ENCODE measurements at places on chromosomes 4 and X.

DNA sequence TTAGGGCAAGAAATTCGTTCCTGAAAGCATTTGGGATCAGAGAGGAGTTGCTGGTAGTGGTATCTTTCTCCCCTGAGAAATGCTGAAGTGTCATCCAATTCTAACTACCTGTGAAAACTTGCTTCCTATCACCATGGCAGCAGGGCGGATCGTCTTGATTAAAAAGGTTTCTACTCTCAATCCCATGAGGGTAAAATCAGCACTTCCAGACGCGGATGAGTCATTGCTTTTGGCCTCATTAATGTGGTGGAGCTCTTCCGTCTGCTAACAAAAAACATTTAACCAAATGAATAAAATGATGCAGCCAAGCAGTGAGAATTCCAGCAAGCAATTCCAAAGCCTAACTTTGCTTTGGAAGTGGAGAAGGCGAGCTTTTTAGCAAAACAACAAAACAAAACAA lies 325.6 kb downstream of the CAMK2D start:
- peak; percentile 50 for DNase-seq

DNA sequence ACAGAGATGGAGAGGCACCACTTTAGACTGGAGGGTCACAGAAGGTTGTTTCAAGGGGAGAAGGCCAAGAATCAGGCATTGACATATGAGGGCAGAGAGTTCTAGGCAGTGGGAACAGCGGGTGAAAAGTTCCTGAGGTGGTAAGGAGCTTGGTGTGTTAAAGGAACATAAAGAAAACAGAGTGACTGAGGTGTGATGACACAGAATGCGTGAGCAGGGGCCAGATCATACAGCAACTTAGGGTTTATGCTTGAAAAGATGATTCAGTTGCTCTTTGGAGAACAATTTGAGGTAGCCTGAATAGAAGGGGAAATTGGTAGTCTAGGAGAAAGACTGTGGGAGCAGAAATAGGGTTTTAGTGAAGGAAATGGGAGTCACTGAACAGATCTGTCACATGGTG lies 179.2 kb downstream of the AMELX start:
- DNase-seq: no peak

- peak; percentile 33 for DNase-seq
Observed at GRCh38 chrX:3651277-3651676, 62.2 kb downstream of the PRKX start.

DNA sequence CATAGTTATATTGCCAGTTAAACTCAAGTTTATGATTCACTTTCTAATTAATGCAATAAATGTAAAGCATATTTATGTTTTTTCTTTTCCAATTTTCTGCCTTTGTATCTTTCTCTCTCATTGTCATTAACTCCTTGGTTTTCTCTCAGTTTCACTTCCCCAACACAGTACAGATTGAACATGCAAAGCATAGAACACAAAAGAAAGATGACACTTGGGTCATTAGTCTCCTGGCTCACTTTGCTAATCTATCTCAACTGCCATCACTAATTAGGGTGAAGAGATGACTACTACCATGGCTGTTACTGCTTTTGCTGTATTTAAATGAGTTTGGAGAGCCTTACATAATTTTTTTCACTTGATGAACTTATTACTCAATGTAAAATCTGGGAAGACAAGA lies 12.3 kb upstream of the NAA11 start:
- DNase-seq: no peak

DNA sequence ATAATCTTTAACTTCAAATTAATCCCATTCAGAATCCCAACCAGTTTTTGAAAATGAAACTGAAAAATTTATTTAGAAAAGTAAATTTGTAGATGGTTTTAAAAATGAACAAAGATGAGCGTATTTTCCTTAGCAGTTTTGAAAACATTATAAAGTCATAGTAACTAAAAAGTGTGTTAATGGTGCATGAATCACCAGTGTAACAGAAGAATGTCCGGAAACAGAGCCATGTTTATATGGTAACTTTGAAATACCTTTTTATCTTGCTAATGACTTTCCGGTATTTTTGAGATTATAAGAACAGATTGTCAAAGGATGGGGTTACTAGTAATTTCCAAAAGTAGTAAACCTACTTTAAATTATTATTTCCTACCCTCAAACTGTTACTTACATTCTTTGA lies 145.9 kb downstream of the IRS4 start:
- DNase-seq: no peak

DNA sequence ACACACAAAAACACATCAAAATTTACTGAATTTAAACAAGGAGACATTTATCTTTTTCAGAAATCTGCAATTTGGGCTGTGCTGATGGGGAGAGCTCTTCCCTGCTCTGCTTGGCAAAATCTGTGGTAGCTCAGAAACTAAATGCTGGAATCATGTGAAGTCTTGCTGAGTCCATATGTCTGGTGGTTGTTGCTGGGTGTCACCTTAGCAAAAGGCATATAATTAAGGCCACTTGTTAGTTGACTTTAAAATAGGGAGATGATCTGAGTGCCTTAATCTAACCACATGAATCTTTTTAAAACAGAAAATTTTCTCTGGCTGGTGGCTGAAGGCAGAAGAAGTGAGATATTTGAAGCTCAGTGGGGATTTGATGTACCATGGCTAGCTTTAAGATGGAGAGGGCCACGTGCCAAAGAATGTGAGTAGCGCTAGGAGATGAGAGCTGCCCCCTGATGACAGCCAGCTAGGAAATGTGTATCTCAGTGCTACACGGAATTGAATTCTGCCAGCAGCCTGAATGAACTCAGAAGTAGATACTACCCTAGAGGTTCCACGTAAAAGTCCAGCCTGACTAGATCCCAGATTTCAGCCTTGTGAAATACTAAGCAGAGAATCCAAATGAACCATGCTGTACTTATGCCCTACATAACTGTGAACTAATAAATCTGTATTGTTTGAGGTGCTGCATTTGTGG lies 7.6 kb upstream of the GUF1 start:
- no peak for DNase-seq

GRCh38 chr4:18401868-18402267 lies 380.3 kb upstream of the LCORL start:
- no peak for DNase-seq

DNA sequence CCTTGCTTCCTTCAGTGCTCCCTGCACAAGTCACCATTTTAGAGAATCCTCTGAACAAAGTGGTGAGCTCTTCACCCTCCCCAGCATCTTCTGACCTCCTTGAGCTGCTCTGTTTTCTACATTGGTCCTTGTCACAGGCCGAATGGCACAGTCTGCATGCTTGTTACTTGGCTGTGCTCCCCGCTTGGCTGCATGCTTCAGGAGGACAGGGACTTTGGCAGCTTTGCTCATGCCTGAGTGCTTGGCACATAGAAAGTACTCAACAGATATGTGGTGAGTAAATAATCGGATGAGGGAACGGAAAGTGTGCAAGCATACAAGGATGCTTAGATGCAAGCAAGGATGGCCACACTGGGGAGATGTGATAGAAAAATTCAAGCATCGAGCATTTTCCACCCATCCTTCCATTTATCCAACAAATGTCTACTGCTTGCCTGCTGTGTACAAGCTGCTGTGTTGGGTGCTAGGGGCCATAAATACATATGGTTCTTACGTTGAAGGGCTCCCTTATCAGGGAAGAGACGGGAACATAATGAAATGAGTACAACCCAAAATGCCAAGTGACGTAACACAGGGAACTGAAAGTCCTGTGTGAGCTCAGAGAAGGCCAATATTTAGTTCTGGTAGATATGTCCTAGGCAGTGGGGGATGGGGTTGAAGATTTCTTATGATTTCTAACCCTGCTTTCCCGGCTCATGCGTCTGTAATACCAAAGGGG lies 31.2 kb downstream of the SLC2A9 start:
- no peak for DNase-seq

GRCh38 chrX:153866302-153867019 lies 19.5 kb downstream of the L1CAM start:
- DNase-seq: no peak

GRCh38 chr4:123784626-123785025 lies 388.0 kb downstream of the SPRY1 start:
- DNase-seq: no peak

DNA sequence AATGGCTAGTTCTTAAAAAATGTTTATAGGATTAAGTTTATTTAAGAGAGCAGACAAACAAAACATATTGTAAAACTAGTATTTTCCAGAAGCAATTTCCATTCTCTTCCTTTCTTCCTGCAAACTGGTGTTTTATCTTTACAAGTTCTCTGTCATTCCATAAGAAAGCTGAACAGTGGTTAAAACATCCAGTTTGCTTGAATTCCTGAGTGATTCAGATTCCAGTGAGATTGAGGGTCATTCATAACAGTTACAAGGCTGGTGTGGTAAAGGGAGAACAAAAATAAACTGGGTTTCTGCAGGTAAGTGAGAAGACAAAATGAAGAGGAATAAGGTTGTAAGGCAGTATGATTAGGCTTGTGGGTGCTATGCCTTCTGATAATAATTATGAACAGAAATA lies 544.8 kb upstream of the DIPK2B start:
- no peak for DNase-seq

DNA sequence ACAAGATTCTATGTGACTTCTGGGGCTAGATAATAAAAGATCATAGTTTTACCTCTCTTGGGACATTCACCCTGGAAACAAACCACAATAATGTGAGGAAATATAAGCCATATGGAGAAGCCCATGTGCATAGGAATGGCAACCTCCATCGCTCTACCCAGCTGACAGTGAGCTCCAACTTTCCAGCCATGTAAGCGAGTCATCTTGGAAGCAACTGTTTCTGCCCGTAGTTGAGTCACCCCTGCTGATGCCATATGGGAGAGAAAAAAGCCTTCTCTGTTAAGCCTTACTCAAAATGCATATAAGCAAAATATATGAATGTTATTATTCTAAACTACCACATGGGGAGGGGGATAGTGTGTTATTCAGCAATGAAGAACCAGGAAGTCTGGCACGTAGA lies 31.4 kb upstream of the RELL1 start:
- DNase-seq: peak; percentile 51

DNA sequence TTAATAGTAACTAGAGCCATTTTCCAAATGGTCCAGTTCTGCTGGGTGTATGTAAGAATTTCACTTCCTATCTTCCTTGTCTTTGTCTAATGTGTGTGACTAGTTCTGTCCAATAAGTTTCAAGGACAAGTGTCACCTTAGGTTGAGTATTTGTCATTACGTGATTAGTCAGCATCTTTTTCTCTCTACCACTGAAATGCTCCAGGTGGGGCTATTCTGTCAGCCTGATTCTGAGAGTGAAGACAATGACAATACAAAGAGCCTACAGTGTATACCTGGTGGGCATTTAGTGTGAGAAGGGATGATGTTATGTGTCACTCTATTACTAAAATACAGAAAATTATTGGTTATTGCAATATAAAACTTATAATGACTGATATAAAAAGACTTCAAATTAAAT lies 876.3 kb downstream of the C4orf33 start:
- DNase-seq: no peak

DNA sequence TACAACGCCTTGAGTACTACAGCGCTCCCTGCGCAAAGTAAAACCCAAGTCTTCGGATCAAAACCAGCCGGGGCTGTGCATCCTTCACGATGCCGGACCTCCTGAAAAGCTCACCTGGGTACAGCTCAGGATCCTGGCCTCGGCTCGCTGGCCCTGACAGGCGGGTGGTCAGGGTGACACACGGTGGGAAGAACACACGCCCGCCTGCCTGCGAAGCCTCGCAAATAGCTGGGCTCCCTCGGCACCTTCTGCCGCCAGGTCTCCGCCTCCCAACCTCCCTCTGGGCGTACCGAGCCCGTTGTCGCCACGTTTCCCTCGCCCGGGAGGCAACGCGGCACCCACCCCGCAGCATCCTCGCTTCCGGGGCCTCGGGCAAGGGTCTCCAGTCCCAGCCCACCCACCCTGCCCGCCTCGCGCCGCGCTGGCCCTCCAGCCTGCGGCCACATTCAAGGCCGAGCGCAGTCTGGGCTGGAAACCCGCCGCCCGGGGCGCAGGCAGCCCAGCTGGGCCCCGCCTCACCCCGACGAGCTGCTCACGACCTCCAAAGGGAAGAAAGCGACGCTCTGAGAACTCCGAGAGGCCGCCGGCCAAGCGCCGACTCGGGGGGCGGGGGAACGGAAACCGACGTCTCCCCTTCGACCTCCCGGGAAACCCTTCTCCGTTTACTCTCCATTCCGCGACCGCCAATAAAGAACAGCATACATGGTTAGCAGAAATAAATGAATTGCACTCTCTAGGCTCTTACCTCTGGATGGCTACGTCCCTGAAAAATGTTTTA lies 511 bp downstream of the PPM1K start:
- DNase-seq: no peak

DNA sequence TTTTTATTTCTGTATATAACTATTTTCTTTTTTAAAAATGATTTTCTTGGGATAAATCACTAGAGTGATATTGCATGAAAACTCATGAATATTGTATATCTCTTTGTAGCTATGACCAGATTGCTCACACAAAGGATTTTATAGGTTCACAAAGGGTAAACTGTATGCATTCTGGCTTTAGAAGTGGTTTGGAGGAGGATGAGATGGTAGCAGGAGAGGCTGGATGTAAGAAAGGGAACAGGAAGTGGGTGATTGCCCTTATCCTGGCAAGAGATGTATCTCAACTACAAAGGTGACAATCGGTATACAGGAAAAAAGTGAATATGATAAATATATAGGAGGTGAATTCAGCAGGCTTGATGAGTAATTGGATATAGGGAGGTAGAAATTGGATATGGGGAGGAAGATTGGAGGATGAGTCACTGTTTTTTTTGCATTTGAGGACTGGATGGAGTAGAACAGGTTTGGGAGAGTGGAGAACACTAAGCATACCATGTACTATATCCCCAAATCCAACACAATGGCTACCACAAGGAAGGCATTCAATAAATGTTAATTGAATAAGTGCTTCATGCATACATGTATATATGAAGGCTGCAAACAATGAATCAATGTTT lies 9.9 kb downstream of the FGG start:
- no peak for DNase-seq

GRCh38 chrX:76172325-76172893 lies 453 bp upstream of the PBDC1 start:
- no peak for DNase-seq

- DNase-seq: no peak
Observed at GRCh38 chrX:112137276-112137675, 54.7 kb upstream of the TRPC5 start.

DNA sequence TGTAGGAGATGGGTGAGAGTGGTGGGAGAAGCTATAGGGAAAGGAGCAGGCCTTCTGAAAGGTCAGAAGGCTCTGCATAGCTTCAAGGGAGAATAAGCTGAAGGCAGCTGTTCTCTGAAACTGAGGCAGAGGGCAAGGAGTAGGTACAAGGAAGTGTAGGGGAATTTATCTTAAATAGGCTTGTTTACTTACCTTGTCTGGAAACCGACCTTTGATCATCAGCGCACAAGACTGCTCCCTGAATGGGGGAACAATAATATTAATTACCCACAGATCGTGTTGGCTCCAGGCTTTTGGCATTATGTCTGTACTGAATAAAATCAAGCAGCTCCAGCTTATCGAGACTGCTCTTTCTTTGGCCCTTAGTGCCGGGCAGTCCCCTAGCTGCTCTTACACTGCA lies 175.5 kb upstream of the MAGEB16 start:
- DNase-seq: no peak

DNA sequence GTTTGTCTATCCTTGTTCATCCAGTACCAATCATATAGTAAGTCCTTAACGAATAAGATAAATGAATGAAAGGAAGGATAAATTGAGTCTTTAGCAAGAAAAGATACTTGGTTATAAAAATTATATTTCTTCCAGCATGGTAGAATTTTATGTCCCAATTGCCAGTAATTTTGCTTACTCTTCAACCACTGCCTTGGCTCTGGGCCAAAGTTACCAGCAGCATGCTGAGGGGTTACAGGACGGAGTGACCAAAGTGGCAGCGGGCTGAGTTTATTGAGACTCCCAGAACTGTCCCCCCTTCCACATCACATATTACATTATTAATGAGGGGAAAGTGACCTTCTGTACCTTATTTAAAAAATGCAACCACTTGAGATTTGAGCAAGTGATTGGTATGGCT lies 121.7 kb downstream of the RASGEF1B start:
- no peak for DNase-seq

- no peak for DNase-seq
Observed at GRCh38 chrX:11474576-11474975, 181.4 kb downstream of the AMELX start.
